LHCN-M2 (cell line): ENCODE measurements at places on chromosomes 3 and 15. TPM values are rescaled to one million over a fixed set of nuclear protein-coding genes. Genes with fewer than 3 reads are reported as not detected.

Gene SLC28A1
- total RNA-seq, result not detected in 2 replicates

Gene SPTSSB
- not detected in 2 replicates for total RNA-seq

Gene KY
- not detected in 2 replicates for total RNA-seq

Gene IL5RA
- total RNA-seq, result not detected in 2 replicates

Gene CPA3
- 1.3 and 1.9 TPM in 2 replicates for total RNA-seq

Gene CACNA2D3
- under 0.01 and 0.06 TPM in 2 replicates for total RNA-seq

Gene ROBO2
- total RNA-seq, result not detected in 2 replicates

Gene OXTR
- total RNA-seq, result 17.7 and 18.2 TPM in 2 replicates

Gene PPARG
- total RNA-seq, result 6.5 and 8.8 TPM in 2 replicates

Gene FOXB1
- total RNA-seq, result not detected in 2 replicates

Gene BHLHE40
- 19.8 and 21.0 TPM in 2 replicates for total RNA-seq

Gene ZSCAN29
- 20.8 and 24.2 TPM in 2 replicates for total RNA-seq

Gene TXNRD3
- total RNA-seq, result 9.9 and 15.2 TPM in 2 replicates

Gene GATM
- 0.98 and 1.3 TPM in 2 replicates for total RNA-seq

Gene PIERCE2
- total RNA-seq, result 3.4 and 4.6 TPM in 2 replicates

Gene PLSCR5
- total RNA-seq, result not detected in 2 replicates

Gene RHOV
- not detected in 2 replicates for total RNA-seq

Gene ZNF106
- total RNA-seq, result 65.3 and 74.2 TPM in 2 replicates

Gene CPOX
- total RNA-seq, result 41.7 TPM in 2 replicates

DNA sequence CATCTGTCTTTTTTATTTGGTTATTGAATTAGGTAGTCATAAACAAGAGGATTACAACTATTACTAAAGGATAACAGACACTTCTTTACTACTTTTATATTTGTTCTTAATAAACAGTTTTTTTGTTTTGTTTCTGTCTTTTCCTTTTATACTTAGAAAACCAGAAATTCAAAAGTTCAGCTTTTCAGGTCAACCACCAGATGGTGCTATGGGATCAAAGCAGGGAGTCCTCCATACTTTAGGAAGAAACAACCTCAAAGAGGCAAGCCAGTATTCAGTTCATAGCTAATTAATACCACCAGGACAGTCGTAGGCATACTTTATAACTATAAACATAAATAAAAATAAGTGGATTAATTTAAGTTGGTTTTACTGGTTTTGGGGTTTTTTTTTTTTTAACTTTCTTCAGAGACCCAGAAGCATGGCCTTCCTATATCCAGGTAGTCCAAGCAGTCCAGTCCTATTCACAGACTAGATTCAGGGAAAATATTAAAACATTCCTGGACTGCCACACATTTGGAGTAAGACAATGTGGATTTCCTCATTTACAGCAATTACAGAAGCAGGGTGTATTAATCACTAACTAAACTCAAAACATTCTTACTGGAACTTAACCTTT is 16.0 kb upstream of the EID1 start:
- peak; percentile 65 for DNase-seq

DNA sequence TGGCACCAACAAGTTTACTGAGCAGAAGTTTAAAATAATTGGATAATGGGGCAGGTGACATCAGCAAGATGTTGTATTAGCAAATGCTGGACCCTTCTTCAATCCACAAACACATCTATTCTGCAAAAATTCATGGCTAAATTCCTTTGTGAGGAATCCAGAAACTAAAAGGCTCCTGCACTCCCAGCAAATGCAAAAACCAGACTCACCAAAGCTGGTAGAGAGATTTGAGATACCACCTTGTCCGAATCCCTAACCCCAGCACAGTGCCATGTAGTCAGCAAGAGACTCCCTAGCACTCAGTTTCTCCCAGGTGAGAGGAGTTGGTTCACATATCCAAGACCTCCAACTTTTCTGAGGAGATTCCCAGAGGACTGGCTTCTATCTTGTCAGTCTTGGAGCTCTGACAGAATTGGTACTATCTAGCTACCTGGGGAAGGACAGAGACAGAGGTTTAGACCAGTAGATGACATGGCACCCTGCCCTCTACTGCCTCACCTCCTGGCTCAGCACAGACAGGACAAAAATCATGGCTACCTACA is 21.8 kb downstream of the GREM1 start:
- no peak for DNase-seq

- DNase-seq, result no peak
Measured at GRCh38 chr3:54901906-54902685, 25.8 kb downstream of the LRTM1 start.

DNA sequence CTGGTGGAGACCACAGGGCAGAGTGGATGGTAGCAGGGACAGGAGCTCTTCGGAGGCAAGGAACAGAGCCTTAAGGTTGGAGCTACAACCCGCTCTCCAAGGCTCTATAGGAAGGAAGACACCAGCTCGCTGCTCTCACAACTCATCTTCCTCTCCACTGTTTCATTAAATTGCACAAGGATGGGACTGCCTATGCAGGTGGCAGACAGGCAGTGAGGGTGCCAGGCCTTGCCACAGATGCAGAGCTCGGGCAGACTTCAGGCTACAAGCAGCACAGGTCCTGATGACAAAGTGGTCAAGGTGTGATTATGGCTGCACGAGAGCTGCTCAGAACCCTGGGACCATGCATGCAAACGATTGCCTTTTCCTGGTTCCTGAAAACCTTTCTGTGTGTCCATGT is 144.6 kb downstream of the FOXP1 start:
- DNase-seq, result no peak

DNA sequence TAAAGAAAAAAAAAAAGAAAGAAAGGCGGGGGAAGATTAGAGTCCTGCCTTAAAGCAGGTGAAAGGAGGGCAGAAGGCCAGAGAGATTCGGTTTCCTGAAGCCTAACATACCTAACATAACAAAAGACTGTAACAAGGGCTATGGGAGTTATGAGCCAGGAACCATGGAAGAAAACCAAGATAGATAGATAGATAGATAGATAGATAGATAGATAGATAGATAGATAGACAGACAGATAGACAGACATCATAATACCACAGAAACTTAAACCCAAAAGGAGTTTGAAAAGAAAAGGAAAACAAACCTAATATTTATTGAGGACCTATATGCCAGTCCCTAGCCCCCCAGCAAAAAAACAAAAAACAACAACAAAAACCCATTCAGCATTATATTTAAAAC is 2.3 kb upstream of the FYCO1 start:
- DNase-seq, result no peak

- DNase-seq, result peak; percentile 85
Measured at GRCh38 chr15:65423976-65424679, 1.4 kb upstream of the IGDCC4 start.

- DNase-seq, result no peak
Measured at GRCh38 chr15:35379972-35380371, 166.0 kb downstream of the DPH6 start.

- DNase-seq, result peak; percentile 18
Measured at GRCh38 chr3:10495003-10495402, 10.4 kb downstream of the ATP2B2 start.

GRCh38 chr3:24242012-24242698 is 252.5 kb downstream of the THRB start:
- peak; percentile 80 for DNase-seq

DNA sequence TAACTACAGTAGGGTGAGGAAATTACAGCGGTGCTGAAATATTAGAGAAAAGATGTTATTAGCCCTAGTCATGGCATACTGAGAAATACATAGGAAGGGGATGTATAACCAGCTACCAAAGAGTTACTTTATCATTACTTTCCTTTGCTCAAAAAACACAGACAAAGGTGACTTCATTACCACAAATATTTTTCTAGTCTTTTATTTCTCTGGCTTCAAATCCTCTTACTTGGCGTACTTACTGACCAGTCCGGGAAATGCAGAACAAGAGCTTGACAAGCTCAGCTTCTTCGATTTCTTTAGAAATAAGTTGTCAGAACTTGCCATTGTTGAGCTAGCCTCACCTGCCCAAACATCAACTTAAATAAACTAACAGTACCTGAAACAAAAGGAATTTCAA is 142.1 kb upstream of the TMCO5A start:
- DNase-seq, result no peak

GRCh38 chr15:60035344-60035743 is 31.2 kb downstream of the FOXB1 start:
- DNase-seq, result no peak

DNA sequence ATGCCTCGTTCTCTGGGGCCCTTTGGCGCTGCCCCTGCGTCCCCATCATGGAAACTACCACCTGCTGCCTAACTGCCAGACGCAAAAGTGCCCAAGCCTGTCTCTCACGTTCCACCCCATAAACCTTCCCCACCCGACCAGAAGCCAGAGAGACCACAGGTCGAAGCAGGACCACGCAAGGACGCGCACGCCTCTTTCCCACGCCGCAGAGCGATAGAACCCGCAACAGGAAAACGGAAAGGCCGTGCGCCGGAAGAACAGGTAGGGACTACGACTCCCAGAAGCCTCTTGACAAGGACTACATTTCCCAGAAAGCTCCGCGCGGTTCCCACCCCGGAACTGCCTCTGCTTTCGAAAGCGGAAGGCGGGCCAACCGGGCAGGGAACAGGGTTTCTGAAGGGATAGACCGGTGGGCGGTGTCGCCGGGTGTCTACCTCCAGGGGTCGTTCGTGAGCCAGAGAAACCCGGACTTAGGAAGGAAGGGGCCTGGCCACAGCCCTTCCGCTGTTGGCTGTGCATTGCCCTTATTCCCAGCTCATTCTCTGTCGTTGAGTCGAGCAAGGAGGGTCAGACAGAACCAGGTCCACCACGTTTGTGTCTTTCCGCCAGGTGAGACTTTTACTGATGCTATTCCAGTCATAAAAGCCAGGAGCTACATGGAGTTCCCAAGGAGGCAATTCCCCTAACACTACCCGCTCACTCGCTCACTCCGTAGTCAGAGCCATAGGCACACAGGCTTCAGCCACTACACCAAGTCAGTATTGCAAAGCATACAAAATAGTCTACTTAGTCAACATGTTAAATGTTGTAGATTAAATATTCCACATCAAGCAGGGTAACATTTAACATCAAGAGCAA is 56.6 kb upstream of the ZBTB38 start:
- peak; percentile 96 for DNase-seq

DNA sequence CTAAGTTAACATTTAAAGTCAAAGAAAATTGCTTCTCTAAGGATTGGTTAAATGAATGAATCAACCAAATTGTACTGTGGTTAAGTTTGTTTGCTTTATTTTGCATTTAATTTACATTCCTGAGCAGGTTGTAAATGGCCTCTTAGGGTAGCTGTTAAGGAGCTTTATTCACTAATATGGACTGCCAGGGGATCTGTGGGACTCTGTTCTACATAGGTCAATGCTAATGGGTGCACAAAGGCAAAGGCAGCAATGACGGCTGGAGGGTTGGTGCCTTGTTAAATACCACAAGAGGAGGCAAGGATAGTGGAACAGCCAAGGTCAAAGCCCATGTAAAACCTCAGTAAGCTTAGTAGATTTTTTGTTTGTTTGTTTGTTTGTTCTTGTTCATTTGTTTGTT is 89.3 kb upstream of the P2RY1 start:
- DNase-seq, result no peak

DNA sequence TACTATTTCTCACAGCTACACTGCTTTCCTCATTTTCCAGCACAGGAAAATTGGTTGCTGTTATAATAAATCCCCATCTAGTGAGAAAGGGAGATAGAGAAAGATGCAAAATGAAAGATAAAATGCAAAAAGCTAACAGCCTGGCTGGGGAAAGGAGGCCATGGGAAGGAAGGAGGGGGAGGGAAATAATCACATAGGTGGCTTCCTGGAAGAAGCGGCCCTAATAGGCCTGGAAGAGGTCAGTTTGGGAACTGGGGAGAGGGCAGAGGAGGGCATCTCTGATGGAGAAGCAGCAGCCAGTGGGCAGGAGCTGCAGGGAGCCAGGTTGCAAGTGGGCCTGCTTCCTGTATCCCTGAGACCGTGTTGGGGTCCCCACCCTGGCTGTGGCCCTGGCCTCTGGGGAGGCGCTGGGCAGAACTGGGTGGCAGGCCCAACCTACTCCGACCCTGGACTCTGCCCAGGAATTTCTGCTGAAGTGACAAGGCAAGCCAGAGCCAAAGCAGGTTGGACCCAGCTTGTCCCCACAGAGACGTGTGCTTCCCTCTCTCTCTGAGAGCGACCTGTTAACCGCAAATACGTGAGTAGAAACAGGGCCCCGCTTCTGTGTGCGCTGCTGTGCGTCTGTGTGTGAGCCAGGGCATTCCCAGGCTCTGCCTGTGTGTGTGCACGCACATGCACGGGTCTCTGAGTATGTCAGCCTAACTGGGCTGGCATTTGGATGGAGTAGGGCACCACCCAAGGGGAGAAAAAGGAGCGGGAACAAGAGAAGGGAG is 1.9 kb downstream of the SLC28A1 start:
- no peak for DNase-seq

DNA sequence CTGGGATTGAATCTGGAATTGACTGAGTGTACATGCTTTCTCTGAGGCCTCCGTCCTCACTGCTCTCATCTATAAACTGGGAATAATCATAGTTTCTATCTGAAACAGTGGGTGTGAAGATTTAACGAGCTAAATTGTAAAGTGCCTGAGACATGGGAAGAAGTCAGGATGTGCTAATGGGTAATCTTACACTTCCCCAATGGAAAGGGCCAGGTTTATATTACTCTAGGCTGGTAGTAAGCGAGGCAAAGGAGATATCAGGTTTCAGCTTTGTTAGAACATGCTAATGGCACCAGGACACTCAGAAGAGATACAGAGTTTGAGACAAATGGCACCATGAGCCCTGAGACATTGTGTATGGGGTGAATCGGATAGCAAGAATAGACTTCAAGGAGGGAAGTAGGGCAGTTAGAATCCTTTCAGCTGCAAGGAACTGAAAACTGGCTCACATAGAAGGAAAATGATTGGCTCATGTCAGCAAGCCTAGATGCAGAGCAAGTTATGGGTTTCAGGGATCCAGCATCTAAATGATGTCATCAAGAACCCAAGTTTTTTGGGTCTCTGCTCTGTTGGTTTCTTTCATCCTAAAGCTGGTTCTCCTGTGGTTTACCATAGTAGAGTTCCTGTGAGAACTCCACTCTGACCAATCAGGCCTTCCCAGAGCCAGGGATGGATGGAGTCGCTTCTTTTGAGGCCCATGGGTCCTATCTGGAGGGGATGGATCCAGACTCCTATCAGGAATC is 21.8 kb downstream of the FLNB start:
- no peak for DNase-seq

- no peak for DNase-seq
Measured at GRCh38 chr3:27729748-27730611, 7.9 kb upstream of the EOMES start.

GRCh38 chr15:42401544-42402454 is 42.5 kb downstream of the CAPN3 start:
- DNase-seq, result no peak

- no peak for DNase-seq
Measured at GRCh38 chr3:127027811-127028548, 45.1 kb downstream of the PLXNA1 start.
